ENCODE measurements at places on chromosomes 16 and 17.
A peak's percentile ranks its signal among the peaks of the same experiment; 100 is the strongest.

- peak; percentile 64 for DNase-seq
Measured at GRCh38 chr17:31371511-31372097, 19.9 kb upstream of the RAB11FIP4 start.

GRCh38 chr17:77434136-77435114, 293.7 kb downstream of the SEC14L1 start:
- no peak for DNase-seq

GRCh38 chr16:19743816-19744159, 25.7 kb downstream of the IQCK start:
- no peak for DNase-seq

- DNase-seq, result peak; percentile 8
Measured at GRCh38 chr17:82022310-82022980, at the start of gene CENPX. Gene CENPX (minus strand): TSS chr17:82022878. CDS start chr17:82022861, 17 bp downstream.

DNA sequence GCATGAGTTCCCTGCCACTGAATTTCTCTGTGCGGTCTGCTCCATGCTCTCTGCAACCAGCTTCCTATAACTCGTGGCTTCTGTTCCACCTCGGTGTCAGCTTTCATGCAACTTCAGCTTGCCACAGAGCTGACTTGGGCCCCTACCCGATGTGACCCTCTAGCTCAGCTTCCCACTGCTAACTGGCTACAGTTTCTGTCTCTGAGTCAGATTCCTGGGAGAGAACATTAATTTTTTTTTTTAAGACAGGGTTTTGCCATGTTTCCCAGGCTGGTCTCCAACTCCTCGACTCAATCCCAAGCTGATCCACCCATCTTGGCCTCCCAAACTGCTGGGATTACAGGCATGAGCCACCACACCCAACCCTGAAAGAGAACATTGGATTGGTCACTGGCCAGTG, 35.5 kb upstream of the PSMD7 start:
- DNase-seq, result no peak

GRCh38 chr17:43341715-43342588, 56.8 kb upstream of the ARL4D start:
- DNase-seq, result peak; percentile 91

DNA sequence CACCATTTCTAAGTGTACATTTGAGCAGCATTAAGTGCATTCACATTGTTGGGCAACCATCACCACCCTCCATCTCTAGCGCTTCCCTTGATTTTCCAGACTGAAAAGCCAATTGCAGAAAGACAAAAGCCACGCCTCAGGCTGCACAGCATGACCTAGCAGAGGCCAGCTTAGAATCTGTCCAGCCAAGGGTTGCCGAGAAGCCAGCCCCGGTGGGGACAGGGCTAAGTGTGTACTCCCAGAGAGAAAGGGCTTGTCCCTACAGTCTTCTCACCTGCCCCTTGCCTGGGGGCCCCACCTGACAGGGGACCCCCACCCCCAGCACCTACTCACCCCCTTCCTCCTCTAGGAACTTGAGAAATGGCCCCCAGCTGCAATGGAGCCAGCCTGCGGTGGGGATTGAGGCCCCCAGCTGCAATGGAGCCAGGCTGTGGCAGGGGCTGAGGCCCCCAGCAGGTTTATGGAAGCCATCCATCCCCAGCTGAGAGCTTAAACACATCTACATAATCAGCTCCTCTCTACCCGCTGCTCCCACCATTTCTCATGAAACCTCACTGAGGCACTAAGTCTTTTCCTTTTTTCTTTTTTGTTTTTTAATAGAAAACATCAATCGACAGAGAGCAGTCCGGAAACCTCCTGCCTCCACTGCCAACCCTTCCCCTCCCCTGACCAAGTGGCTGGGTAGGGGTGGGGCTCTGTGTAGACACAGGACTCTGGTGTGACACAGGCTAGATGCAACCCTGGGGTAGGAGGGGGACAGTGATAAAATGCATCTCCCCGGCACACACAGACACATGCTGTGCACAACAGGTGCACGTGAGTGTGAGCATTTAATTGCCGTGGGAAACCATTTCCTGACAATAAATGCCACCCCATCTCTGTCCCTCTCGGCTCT, 77.9 kb downstream of the CCT6B start:
- no peak for DNase-seq

GRCh38 chr16:49531931-49532840, 158.6 kb downstream of the C16orf78 start:
- no peak for DNase-seq

DNA sequence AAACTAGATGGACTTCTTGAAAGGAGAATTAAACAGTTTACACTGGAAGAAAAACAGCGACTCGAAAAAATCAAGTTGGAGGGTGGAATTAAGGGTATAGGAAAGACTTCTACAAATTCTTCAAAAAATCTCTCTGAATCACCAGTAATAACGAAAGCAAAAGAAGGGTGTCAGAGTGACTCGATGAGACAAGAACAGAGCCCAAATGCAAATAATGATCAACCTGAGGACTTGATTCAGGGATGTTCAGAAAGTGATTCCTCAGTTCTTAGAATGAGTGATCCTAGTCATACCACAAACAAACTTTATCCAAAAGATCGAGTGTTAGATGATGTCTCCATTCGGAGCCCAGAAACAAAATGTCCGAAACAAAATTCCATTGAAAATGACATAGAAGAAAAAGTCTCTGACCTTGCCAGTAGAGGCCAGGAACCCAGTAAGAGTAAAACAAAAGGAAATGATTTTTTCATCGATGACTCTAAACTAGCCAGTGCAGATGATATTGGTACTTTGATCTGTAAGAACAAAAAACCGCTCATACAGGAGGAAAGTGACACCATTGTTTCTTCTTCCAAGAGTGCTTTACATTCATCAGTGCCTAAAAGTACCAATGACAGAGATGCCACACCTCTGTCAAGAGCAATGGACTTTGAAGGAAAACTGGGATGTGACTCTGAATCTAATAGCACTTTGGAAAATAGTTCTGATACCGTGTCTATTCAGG, 85.0 kb downstream of the C17orf58 start:
- no peak for DNase-seq

- DNase-seq, result no peak
Measured at GRCh38 chr16:78362524-78363135, 263.2 kb downstream of the WWOX start.

Data from EH (cell line).